ENCODE measurements at places on chromosomes 5 and 9. TPM values are rescaled to one million over a fixed set of nuclear protein-coding genes. Genes with fewer than 3 reads are reported as not detected.

Gene F2R
- 26.0 TPM for total RNA-seq

Gene SNCB
- 0.77 TPM for total RNA-seq

Gene NOTCH1
- total RNA-seq: 13.4 TPM

Gene JAKMIP2
- total RNA-seq: not detected

Gene ZFP2
- 1.2 TPM for total RNA-seq

Gene PCDHB15
- 0.15 TPM for total RNA-seq

Gene CXCL14
- total RNA-seq: not detected

Gene LCN10
- not detected for total RNA-seq

Gene TLE1
- 12.9 TPM for total RNA-seq

Gene TSSK1B
- total RNA-seq: not detected

Gene PTPN3
- total RNA-seq: 10.4 TPM

Gene OSTF1
- total RNA-seq: 24.6 TPM

Gene PRR16
- total RNA-seq: not detected

Gene IL4
- not detected for total RNA-seq

Gene RIOK2
- total RNA-seq: 32.5 TPM

Gene FOXD4L4
- 0.10 TPM for total RNA-seq

Gene ZNF879
- total RNA-seq: 5.9 TPM

Gene ANKRD18A
- total RNA-seq: 9.6 TPM

Gene ACTBL2
- total RNA-seq: not detected

Gene PFN3
- total RNA-seq: not detected

Gene INSL6
- not detected for total RNA-seq

Gene PRDM9
- total RNA-seq: not detected

Gene GDF9
- total RNA-seq: 0.54 TPM

Gene TMOD1
- 1.4 TPM for total RNA-seq

Gene MRPS30
- 47.2 TPM for total RNA-seq

Gene MOB3B
- 0.03 TPM for total RNA-seq

Gene DCP2
- total RNA-seq: 70.4 TPM

Gene PCDHA12
- 10.0 TPM for total RNA-seq

Gene ERMP1
- 38.4 TPM for total RNA-seq

Gene FBXL7
- not detected for total RNA-seq

Gene GBA2
- 109 TPM for total RNA-seq

Gene EEIG1
- 361 TPM for total RNA-seq

Gene GNAQ
- total RNA-seq: 34.5 TPM

Gene IFNA2
- not detected for total RNA-seq

Gene GDNF
- not detected for total RNA-seq

Gene LCN2
- total RNA-seq: 1.0 TPM

Gene PLCXD3
- total RNA-seq: 0.10 TPM

Gene NR4A3
- 0.13 TPM for total RNA-seq

Gene FOXD4L3
- total RNA-seq: not detected

Gene HSPB3
- total RNA-seq: not detected

Gene EIF4E1B
- not detected for total RNA-seq

Gene FGF18
- 1.7 TPM for total RNA-seq

Gene SEMA6A
- 0.54 TPM for total RNA-seq

Gene KCNV2
- total RNA-seq: not detected

Gene PIK3R1
- 23.4 TPM for total RNA-seq

Gene FAF2
- total RNA-seq: 86.6 TPM

Gene ICE1
- total RNA-seq: 38.3 TPM

Gene NDFIP1
- total RNA-seq: 40.9 TPM

Gene ESM1
- not detected for total RNA-seq

Gene UBE2QL1
- not detected for total RNA-seq

Gene RMND5B
- 40.8 TPM for total RNA-seq

Gene GLRA1
- total RNA-seq: not detected

Gene ZFP37
- 1.1 TPM for total RNA-seq

Gene GRK6
- 56.1 TPM for total RNA-seq

Gene PCDHB2
- 12.8 TPM for total RNA-seq

Gene NIM1K
- total RNA-seq: 0.59 TPM

Gene ENTPD2
- 2.8 TPM for total RNA-seq

Gene MELK
- total RNA-seq: 112 TPM

Measured in Panc1 (cell line).